ENCODE measurements at places on chromosomes 12 and 14.

DNA sequence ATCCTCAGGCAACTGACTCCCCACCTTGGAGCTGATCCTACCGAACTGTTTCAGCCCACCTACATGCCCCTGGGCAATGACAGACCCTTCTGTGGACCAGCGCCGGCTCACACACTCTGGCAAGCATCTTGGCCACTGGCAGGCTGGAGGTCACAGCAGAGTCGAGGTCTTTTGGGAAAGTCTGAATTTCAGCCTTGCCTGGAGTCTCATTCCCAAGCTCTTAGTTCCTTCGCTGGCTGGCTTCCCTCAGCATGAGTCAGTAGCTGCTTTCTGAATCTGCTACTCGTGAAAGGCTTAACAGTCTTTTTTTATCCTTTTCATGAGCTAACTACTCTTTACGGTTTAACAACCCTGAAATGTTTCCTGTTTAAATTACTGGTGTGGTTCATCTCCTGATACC lies 44.5 kb downstream of the ASCL4 start:
- no peak for DNase-seq

- no peak for DNase-seq
Observed at GRCh38 chr12:53399896-53400295, 19.9 kb downstream of the SP1 start.

GRCh38 chr14:69129264-69129880 lies 23.5 kb downstream of the DCAF5 start:
- peak; percentile 64 for DNase-seq

- DNase-seq = no peak
Observed at GRCh38 chr14:76984787-76985375, 43.6 kb downstream of the IRF2BPL start.

- no peak for DNase-seq
Observed at GRCh38 chr14:33534104-33534503, 416.8 kb downstream of the EGLN3 start.

GRCh38 chr14:100428727-100429126 lies 105.6 kb downstream of the SLC25A47 start:
- no peak for DNase-seq

DNA sequence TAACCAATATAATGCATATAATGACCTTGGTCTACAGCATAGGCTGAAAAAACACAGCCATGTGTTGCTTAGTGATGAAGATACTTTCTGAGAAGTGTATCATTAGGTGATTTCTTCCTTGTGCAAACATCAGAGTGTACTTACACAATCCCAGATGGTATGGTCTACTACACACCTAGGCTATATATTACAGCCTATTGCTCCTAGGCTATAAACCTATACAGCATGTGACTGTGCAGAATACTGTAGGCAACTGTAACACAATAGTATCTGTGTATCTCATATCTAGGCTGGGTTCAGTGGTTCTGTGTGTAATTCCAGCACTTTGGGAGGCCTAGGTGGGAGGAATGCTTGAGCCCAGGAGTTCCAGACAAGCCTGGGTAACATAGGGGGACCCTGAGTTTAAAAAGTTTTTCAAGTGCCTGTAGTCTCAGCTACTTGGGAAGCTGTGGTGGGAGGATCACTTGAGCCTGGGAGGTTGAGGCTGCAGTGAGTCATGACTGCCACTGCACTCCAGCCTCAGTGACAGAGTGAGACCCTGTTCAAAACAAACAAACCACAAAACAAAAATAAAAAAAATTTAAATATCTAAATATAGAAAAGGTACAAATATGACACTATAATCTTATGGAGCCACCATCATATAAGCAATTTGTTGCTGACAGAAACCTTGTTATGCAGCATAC lies 66.6 kb downstream of the GRIP1 start:
- no peak for DNase-seq

DNA sequence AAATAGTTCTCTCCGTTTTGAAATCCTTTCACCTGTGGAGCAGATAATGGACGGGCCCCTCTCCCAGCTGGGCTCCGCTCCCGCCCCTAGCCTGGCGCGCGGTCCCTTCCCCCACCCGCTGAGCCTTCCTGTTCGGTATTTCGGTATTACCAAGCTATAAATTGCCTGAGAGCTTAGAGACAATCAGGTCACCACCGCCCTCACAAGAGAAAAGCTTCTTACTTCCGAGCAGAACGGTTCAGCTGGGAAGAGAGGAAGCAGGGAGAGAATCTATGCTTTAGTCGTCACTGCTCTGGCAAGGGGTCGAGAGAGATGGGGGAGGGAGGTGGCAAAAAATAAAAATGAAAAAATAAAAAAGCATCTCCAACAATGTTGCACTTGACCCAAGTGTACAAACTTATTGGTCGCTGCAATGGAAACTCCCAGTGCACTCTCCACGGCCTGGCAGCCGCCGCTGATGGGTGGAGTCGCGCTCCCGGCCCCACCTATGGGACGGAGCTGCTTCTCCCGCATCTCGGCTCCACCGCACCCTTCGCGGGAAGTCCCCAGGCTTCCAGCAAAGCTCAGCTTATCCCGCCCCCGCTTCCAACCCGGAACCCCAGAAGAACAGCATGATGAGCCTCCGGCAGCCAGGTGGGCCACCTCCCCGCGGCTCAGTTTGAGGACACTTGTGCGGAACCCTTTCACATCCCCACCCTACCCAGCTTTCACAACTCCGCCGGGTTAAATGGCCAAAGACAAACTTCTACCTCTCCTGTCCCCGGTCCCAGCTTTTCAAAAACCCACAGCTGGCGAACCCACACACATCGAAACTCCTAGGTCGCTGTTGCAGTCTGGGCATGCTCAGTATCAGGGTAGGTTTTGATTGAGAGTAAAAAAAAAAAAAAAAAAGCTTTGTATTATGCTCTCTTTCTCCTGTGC lies 832 bp upstream of the SYT1 start:
- DNase-seq = peak; percentile 72

DNA sequence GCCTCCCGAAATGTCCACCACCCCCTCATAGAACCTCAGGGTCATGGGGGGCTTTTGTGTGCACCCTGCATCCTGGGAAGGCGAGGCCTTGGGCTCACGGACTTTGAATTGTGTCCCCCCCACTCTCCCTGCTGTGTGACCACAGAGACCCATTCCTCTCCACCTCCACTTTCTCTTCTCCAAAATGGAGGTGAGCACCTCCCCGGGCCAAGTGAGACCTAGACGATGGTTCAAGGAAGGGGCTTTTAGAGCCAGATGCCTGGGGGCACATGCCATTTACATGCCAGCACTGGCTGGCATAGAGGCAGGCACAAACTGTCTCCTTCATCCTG lies 33.5 kb downstream of the CYP46A1 start:
- DNase-seq = no peak

DNA sequence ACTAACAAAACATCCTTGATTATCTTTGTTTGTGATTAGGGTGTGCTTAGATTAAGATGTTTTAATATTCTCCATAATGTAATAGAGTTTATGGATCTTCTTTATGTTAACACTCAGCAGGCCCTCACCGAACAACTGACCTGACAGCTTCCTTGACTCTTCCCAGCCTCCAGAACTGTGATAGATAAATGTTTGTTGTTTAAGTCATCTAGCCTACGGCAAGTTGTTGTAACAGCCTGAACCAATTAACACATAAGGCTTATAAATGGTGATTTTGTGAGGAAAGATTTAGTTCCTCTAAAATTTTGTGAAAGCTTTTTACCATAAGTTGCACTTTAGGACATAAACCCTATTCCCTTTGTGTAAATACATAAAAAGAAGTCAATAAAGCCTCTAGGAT lies 156.5 kb upstream of the DCN start:
- DNase-seq = no peak

GRCh38 chr14:99609245-99610170 lies 5.5 kb upstream of the CCDC85C start:
- DNase-seq = no peak

DNA sequence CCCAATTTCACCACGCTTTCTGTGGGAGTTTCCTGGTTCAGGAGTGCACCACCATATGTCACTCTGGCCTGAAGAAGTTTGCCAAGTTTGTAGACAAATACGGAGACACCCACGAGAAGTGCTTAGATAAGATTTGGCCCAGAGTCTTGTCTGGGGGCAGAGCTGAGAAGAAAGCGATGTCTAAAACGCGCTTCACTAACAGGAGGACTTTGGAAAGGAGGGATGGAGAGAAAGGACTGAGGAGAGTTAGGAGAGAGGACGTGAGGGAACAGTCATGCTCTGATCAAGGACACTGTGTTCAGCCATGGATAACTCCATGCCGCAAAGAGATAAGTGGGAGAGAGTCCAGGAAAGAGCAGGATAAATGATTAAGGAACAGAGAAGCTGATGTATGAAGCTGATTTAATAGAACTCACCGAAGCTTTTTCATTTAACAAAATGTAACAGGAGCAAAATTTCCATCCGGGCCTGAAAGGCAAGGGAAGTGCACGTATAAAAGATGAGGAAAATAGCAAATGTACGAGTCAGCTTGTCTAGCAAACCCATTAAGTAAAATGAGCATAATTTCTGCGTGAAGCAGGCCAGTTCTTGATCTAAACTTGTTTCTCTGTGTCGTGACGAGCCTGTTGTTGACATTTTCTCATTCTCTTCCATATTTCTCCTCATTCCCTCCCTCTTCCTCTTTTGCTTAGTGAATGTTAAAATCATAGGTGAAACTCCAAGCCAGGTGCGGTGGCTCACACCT lies 23.4 kb upstream of the MAP3K9 start:
- no peak for DNase-seq

DNA sequence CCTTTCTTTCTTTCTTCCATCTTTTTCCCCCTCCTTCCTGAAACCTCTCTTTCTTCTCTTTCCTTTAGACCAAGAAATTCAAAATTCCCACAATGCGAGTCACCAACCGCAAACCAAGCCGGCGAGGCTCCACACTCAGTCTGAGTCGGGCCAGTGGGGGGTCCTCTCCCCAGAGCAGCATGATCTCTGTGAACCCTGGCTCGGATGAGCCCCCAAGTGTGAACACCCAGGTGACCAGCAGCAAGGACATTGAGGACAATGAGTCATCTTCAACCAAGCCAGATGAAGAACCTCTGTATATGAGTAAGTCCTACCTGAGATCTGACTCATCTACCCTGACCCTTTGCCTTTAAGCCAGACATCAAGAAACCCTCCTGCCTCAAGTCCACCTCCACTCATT lies 88.6 kb upstream of the TMEM233 start:
- no peak for DNase-seq

- DNase-seq = no peak
Observed at GRCh38 chr14:63413009-63413408, 94.3 kb upstream of the GPHB5 start.

GRCh38 chr14:92886337-92886736 lies 36.6 kb upstream of the CHGA start:
- DNase-seq = no peak

GRCh38 chr12:77751939-77752338 lies 78.8 kb upstream of the NAV3 start:
- no peak for DNase-seq

DNA sequence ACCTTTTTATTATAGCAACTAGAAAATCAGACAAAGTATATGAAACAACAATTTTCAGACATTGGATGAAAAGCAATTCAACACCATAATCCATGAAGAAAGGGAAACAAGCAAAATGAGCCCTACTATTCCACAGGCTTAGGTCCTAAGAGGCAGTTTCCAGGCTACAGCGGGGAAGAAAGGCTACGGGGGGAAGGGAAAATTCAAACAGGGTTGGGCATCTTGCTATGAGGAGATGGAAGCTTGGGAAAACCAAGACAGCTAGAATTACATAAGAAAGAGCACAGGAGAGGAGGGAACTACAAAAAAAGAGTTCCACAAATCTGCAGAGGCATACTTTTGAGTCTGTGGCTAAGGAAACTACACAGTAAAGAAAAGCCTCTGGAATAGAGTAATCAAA lies 356.0 kb upstream of the CLEC14A start:
- DNase-seq = no peak

DNA sequence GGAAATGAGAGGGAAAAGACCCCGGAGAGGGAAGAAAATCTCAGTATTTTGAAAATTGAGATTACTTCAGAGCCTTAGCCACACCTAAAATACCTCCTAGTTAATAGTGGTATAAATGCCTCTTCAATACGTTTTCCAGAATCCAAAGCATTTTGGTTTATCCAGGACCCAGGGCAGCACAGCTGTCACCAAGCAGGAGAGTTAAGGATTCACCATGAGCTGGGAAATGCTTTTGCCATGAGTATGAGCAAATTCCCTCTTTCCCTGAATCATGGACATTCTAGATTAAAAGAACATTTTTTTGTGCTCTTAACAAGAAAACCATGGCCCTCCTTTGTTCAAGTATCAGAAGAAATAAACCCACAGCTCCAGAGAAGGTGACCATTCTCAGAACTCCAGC lies 21.8 kb upstream of the RTRAF start:
- no peak for DNase-seq

GRCh38 chr14:93712838-93713724 lies 75.2 kb downstream of the PRIMA1 start:
- DNase-seq = no peak

DNA sequence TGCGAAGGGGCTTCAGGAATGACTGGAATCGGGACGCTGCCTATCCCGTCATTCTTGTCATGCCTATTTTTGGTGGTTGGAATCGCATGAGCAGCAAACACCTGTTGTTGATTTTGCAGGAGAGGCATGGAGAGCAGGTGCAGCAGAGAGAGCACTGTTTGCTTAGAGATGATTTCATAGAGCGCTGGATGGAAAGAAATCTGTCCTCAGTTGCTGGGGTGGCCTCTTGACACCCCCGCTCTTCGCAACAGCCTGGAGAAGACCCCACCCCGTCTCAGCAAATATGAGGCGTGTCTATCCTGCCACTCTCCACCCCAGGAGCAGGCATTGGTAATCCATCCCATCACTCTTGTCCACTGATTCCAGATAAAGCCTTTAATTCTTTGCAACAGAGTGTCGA lies 19.3 kb upstream of the NCOR2 start:
- no peak for DNase-seq

DNA sequence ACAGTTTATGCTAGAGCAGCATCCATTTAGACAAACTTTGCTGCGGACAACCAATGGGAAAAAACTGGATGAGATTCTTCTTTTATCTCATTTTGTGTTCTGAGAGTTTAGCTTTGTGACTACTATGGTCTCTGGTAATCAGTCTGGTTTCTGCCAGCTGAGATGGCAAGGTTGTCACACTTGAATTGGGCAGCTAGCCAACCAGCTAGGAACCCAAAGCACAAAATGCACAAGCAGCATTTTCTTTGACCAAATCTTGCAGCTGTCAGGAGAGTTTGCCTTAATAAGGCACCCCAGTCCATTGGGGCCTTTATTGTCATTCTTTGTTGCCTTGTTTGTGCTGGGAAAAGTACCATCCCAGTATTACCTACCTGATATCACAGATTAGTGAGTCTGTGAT lies 34.0 kb upstream of the ETV6 start:
- DNase-seq = no peak

- DNase-seq = no peak
Observed at GRCh38 chr14:28765831-28766468, 637 bp upstream of the FOXG1 start.

- DNase-seq = peak; percentile 65
Observed at GRCh38 chr12:49909826-49910225, 6.1 kb upstream of the FAIM2 start.

- DNase-seq = no peak
Observed at GRCh38 chr14:105487986-105488777, 1.5 kb downstream of the CRIP1 start.

GRCh38 chr12:23534196-23534595 lies 415.3 kb downstream of the SOX5 start:
- DNase-seq = no peak

Measured in Calu3 (cell line).